ENCODE measurements at places on chromosomes 1 and 21. TPM values are rescaled to one million over a fixed set of nuclear protein-coding genes. Genes with fewer than 3 reads are reported as not detected.

DNA sequence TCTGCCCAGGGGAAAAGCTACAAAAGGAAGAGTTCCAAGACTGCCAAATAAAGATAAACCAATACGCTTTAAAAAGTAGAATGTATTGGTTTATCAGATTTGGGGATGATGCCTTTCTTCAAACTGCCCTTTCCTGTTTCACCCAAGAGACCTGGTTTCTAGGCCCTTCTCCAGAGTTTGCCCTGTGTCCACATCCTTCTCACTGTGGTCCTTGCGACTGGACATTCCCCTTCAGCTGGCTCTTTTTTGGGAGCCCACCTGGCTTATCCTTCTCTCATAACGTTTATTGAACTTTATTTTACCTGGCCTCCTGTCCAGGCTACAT lies 490 bp upstream of the CZIB start:
- H3K36me3 ChIP-seq, result peaks cover 5% of the 10 kb centered on the region
- peaks cover 19% of the 10 kb centered on the region for H3K4me1 ChIP-seq
- no peak for DNase-seq
- no peak overlapping the region for H3K27ac ChIP-seq

DNA sequence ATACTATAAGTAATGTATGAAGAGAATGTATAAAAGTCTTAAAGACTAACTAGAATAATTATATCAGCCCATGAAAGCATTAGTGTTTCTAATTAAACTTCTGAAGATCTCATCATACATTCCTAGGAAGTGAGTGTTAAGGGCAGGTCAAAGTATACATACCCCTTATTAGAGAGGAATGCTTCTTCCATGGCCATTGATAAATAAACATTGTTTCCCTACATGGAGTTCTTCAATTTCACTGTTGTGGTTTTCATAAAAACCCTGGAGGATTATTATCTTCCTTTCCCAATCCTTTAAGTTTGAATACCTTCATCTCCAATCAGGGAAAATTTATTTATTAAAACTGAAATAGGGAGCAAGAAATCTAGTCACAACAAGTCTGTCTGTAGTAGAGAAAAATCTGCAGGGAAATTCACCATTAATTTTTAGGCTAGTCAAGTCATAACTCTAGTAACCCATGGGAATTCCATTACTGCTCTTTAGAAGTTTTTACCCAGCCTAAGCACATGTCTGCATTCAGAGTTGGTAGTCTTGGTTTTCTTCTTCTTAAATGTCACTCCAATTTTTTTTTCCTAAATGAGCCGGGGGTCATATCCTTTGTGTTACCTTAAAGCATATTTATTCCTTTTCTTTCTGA lies 147.0 kb downstream of the TNFSF18 start:
- no peaks in the 10 kb centered on the region for H3K27me3 ChIP-seq
- no peaks in the 10 kb centered on the region for H3K36me3 ChIP-seq
- H3K4me1 ChIP-seq, result peaks cover 73% of the 10 kb centered on the region
- DNase-seq, result peak; percentile 55

DNA sequence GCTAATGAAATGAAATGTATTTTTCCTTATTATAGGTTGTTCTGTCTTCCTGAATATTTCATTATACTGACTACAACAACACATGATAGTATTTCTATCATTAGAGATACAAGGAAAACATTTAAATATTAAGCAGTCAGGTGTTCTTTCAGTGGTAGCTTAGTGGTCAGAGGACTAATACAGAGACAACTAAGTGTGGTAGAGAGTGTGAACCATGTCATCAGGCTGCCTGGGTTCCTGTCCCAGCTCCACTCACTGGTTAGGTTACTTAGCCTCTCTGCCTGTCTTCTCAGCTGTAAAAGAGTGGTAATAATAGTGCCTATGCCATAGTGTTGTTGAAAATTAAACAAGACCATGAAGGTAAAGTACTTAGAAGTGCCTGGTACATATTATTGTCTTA lies 3.9 kb downstream of the UAP1 start:
- H3K27ac ChIP-seq, result no peak overlapping the region
- peaks cover 37% of the 10 kb centered on the region for H3K4me1 ChIP-seq
- H3K4me3 ChIP-seq, result no peak overlapping the region
- DNase-seq, result no peak
- peaks cover 4% of the 10 kb centered on the region for H3K36me3 ChIP-seq

- H3K4me1 ChIP-seq, result no peaks in the 10 kb centered on the region
- no peak overlapping the region for H3K4me3 ChIP-seq
- no peaks in the 10 kb centered on the region for H3K27me3 ChIP-seq
- no peak overlapping the region for H3K27ac ChIP-seq
- peaks cover 4% of the 10 kb centered on the region for H3K36me3 ChIP-seq
- DNase-seq, result no peak
Measured at GRCh38 chr1:46655848-46656247, 12.3 kb downstream of the ATPAF1 start.

DNA sequence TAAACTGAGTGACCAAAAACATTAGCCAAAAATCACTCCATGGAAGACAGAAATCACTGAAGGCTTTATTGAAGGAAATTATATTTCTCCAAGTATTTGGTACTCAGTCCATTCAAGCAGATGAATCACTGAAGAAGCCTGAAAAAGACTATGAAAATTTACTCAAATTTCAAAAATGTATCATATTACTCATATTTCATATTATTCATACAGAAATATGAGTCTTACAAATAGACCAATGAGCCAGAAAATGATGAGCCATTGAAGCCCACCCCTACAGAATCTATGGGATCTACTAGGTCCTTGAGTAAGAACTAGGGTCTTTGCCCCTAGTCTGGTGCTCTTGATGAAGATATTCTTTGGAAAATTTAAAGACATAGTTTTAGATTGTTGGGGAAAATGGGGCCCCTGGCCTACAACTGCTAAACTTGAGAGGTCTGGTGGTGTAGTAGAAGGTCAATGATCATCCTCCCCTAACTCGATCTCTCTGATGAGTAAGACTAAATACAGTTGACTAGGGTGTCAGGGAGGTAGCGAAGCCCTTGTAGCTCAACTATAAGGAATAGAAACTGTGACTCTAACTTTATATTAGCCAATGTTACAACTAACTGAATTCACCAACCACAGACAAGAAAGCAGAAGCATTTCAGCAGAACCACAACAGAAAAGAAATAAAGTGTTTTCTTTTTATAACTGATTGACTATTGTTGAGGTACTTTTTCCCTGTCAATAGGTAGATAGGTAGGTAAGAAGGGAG lies 81.0 kb downstream of the NOTCH2 start:
- H3K36me3 ChIP-seq, result no peaks in the 10 kb centered on the region
- H3K27me3 ChIP-seq, result no peaks in the 10 kb centered on the region

- no peaks in the 10 kb centered on the region for H3K4me1 ChIP-seq
- no peak overlapping the region for H3K4me3 ChIP-seq
- no peaks in the 10 kb centered on the region for H3K27me3 ChIP-seq
- no peak overlapping the region for H3K27ac ChIP-seq
Measured at GRCh38 chr1:152906023-152906565, 2.3 kb upstream of the IVL start.

GRCh38 chr1:94481473-94481933 lies 60.1 kb downstream of the F3 start:
- no peak overlapping the region for H3K4me3 ChIP-seq
- H3K27me3 ChIP-seq, result no peaks in the 10 kb centered on the region
- DNase-seq, result peak; percentile 67

DNA sequence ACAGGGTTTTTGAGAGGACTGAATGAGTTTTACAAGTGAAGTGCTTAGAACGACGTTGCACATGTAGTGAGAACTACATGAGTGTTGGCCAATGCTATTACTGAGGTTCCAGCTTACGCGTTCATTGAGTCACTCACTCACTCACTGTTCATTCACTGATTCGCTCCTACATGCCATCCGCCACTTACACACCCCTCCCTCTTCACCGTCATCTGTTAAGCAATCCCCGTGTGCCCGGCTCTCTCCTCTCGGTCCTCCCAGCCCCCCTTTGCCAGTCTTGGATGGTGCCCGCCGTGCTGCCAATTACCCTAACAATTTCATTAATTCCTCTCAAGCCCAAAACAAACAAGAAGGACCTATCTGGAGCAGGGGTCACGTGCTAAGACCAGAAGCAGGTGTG lies 27.3 kb upstream of the EPHA2 start:
- no peak for DNase-seq
- H3K36me3 ChIP-seq, result no peaks in the 10 kb centered on the region
- H3K4me1 ChIP-seq, result peaks cover 30% of the 10 kb centered on the region
- no peaks in the 10 kb centered on the region for H3K27me3 ChIP-seq
- H3K4me3 ChIP-seq, result no peak overlapping the region
- no peak overlapping the region for H3K27ac ChIP-seq

DNA sequence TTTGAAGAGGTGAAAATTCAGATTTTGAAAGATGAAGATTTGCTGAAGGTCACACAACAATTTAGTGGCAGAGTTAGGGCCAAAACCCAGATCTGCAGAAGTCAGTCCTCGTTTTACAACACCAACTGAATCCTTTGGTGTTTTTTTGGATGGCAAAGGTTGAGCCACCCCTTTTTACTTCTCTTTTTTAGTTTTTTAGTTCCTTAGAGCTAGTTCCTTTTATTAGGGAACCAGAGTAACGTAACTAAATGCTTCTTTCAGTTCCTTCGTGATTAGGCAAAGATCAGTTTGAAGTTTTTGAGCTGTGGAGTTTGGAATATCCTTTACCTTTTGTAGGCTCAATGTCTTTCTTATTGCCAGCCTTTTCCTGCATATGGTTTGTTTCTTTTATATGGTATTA lies 67.9 kb upstream of the ARID1A start:
- no peak for DNase-seq
- H3K4me1 ChIP-seq, result no peaks in the 10 kb centered on the region
- H3K27me3 ChIP-seq, result no peaks in the 10 kb centered on the region

DNA sequence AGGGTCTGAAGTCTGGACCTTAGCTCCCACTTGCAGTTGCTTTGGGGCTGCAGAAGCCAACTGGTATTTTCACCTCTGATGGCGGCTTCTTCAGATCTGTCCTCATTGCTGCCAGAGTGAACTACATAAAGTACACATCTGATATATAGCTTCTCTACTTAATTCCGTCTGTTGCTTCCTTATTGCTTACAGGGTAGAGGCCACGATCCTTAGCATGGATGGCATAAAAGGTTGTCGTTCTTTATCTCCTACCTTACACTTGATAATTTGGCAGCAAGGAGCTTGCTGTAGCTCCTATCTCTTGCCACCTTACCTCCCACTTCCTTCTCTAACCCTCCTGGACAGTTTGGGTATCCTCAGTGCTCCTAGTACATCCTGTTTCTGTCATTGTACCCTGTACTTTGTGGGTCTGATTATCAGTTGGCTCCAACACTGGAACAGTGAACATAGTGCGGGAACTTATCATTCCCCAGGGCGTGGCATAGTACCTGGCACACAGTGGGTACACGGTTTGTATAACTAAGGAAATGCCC lies 30.9 kb upstream of the NBL1 start:
- H3K27ac ChIP-seq, result no peak overlapping the region
- H3K36me3 ChIP-seq, result peaks cover 3% of the 10 kb centered on the region
- no peak for DNase-seq
- H3K4me1 ChIP-seq, result no peaks in the 10 kb centered on the region
- no peaks in the 10 kb centered on the region for H3K27me3 ChIP-seq

- DNase-seq, result no peak
- no peaks in the 10 kb centered on the region for H3K36me3 ChIP-seq
- no peak overlapping the region for H3K27ac ChIP-seq
Measured at GRCh38 chr1:239429163-239429562, 42.8 kb downstream of the CHRM3 start.

- peaks cover 7% of the 10 kb centered on the region for H3K4me1 ChIP-seq
- no peaks in the 10 kb centered on the region for H3K36me3 ChIP-seq
- no peak for DNase-seq
- no peaks in the 10 kb centered on the region for H3K27me3 ChIP-seq
- peak overlapping the region; percentile 76 for H3K27ac ChIP-seq
Measured at GRCh38 chr1:35768350-35769187, 1.2 kb downstream of the CLSPN start.

Gene LMX1A
- not detected for total RNA-seq

Gene LDLRAD1
- not detected for total RNA-seq

Gene CAPN9
- total RNA-seq, result not detected

Gene RHCE
- not detected for total RNA-seq

Gene DMBX1
- total RNA-seq, result not detected

Gene BCAR3
- 31.2 TPM for total RNA-seq

Gene FABP3
- total RNA-seq, result 0.84 TPM

Gene LCE1C
- not detected for total RNA-seq

Gene CLCA4
- not detected for total RNA-seq

Gene B3GALT2
- not detected for total RNA-seq

All from endothelial cell of umbilical vein (primary cell).